ENCODE measurements at places on chromosomes 1 and 21. TPM values are rescaled to one million over a fixed set of nuclear protein-coding genes. Genes with fewer than 3 reads are reported as not detected.

LRRC38 gene
- not detected for total RNA-seq

- no peak for DNase-seq
These were observed 180.4 kb downstream of the NTMT2 start for GRCh38 chr1:170326186-170326585.

- DNase-seq, result no peak
These were observed 17.3 kb upstream of the FHAD1 start for GRCh38 chr1:15229707-15230131.

- DNase-seq, result no peak
These were observed 19.5 kb upstream of the TSNAX start for GRCh38 chr1:231508941-231509340.

DNA sequence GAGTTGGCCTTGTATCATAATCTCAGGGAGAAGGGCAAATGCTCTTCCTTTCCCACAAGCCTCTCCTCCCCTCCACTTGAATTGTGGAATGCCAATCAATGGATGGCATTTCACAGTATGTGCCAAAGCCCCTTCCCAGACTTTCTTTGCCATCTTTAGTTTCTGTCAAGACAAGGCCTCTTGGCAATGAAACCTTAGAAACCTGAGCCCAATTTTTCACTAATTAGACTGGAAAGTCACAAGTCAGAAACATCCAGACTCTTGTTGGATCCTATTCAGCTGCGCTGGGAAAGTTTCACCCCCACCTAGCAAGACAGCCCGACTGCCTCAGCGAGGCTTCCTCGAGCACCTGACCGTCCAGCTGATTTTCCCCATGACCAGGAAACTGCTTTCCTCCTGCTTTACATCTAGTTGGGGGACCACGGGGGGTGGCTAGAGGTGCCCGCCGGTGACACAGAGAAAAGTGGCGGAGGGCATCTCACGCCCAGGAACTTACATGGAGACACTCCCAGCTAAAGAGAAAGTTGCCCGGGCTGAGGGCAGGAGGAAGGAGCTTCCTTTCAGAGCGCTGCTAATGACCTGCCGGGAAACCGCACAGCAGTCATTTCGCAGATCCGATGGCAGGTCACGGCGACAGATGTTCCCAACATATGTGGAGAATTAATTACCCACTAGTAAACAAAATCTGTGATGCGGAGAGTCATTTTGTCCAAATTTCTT, 302.6 kb upstream of the RRP15 start:
- DNase-seq, result no peak

DNA sequence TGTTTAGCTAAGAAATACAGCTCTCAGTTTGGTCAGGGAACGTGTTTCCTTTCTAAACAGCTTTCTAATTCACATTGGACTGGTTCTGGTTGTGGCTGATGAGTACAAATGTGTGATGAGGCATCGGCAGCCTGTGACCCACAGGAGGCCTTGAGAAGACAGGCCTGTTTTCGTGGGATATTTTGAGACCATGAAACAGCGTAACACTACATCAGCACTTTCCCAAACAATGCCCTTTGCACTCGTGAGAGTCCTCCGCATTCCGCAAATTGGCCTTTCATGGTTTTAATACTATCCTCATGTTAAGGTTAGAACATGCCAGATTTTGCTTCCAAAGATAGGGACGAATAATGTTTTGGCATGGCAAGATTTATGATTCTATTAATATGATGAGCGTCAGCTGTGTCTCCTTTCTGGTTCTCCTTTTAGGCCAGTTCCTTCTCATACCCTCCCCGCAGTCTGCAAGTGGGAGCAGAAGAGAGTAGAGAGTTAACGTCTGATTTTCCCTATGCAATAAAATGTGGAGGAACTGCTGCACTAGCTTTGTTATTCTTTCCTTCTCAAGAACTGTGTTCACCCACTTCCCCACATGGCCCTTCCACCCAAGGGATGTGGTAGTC, 84.3 kb upstream of the L1TD1 start:
- DNase-seq, result no peak
